ENCODE measurements at places on chromosomes 6 and 20.

- DNase-seq = no peak
Observed at GRCh38 chr20:60000271-60001042, 42.2 kb downstream of the CDH26 start.

GRCh38 chr6:151402228-151402627 lies 10.9 kb upstream of the ZBTB2 start:
- no peak for DNase-seq

GRCh38 chr6:44473393-44474189 lies 86.1 kb downstream of the CDC5L start:
- no peak for DNase-seq

GRCh38 chr6:90545448-90545847 lies 41.4 kb downstream of the MAP3K7 start:
- DNase-seq = no peak

GRCh38 chr6:121760745-121761144 lies 325.3 kb downstream of the GJA1 start:
- no peak for DNase-seq

Data from stimulated activated CD4-positive, alpha-beta T cell treated with anti-CD3 and anti-CD28 coated beads, TNF-alpha, amount 100 ng/mL, for 48 hours (primary cell).